Inflammatory macrophage (primary cell): ENCODE measurements at places on chromosomes 6 and 20.

DNA sequence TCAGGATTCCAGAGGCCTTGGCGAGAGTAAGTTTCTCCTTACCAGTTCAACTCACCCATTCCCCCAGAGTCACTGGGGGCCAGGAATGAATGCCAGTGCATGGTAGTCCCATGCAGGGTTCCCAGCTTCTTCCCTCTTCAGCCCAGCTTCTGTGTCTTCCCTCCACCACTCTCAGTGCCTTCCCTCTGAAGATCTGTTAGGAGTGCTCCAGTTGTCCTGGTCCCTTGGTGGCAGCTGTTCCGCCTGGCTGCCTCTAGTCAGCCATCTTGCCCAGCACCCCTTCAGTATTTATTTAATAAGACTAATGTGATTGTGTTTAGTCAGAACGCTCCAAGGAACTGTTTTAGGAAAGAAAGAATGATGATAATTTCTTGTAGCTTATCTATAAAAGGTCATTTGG, 23.1 kb downstream of the FIG4 start:
- no peak for DNase-seq

GRCh38 chr6:150683320-150683719, 83.6 kb downstream of the PLEKHG1 start:
- DNase-seq: peak; percentile 46

GRCh38 chr20:5039255-5039657, 37.9 kb upstream of the SLC23A2 start:
- DNase-seq: peak; percentile 61

DNA sequence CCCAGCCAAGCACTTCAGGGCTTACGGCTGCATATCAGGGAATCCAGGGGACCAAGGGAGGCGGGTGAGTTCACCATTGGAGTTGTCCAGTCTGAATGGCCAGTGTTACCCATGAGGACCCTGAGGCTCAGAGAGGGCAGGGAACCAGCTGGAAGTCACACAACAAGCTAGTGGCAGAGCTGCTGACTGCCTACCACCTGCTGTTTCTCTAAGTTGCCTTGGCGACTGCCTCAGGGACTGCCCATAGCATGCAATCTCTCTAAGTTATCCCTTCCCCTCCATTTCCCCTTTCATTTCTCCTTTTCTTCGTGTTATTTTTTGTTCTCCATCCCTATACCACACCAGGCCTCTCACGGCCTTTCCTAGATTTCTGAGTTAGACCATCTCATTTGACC, 71.8 kb upstream of the SIRPA start:
- peak; percentile 31 for DNase-seq

DNA sequence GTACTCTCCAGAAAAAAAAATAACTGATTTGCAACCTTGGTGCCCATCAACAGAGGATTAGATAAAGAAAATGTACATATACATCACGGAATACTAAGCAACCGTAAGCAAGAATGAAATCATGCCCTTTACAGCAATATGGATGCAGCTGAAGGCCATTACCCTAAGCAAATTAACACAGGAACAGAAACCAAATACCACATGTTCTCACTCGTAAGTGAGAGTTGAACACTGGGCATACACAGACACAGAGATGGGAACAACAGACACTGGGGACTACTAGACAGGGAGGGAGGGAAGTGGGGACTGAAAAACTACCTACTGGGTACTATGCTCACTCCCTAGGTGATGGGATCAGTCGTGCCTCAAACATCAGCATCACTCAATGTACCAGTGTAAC, 32.8 kb upstream of the CAP2 start:
- DNase-seq: no peak

DNA sequence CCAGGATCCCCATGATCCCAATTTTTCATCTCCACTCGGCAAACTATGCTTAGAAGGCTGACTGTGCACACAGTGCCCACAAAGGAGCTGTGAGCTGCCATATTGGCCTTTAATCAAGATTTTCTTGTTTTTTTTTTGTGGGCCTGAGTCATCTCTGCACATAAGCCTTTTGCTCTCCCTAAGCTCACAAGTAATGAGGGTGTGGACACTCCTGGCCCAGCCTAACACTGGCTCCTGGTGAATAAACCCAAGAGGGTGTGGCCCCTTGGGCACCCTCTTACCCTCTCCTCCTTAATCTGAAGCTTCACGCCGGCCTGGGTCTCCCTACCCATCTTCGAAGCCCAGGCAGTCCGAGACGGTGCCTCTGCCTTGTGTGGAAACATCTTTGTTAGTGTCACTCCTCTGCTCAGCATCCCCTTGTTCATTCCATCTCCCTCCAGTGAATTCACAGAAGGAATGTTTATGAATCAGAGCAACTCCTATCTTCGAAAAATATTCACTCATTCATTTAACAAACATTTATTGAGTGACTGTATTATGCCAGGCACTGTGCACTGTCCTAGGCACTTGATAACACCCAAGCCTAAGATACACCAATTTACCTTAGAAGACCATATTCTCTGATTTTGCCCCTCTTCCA, 22.2 kb upstream of the MRPS10 start:
- DNase-seq: no peak

- DNase-seq: no peak
Observed at GRCh38 chr20:32559205-32559752, 25.9 kb downstream of the NOL4L start.

- DNase-seq: no peak
Observed at GRCh38 chr6:162644153-162644552, 83.4 kb downstream of the PRKN start.

- peak; percentile 50 for DNase-seq
Observed at GRCh38 chr20:5557123-5557522, 193.1 kb upstream of the SHLD1 start.

- no peak for DNase-seq
Observed at GRCh38 chr6:10391799-10392198, 23.1 kb downstream of the TFAP2A start.

DNA sequence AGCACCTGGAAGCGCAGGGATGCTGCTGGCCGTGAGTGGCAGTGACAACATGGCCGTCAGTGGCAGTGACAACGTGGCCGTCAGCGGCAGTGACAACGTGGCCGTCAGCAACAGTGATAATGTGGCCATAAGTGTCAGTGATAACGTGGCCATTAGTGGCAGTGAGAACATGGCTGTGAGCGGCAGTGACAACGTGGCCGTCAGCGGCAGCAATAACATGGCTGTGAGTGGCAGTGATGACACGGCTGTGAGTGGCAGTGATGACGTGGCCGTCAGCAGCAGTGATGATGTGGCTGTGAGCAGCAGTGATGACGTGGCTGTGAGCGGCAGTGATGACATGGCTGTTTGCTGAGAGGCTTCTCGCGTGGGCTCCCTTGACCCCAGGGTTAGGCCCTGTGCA, 169.8 kb downstream of the ERMARD start:
- DNase-seq: no peak

DNA sequence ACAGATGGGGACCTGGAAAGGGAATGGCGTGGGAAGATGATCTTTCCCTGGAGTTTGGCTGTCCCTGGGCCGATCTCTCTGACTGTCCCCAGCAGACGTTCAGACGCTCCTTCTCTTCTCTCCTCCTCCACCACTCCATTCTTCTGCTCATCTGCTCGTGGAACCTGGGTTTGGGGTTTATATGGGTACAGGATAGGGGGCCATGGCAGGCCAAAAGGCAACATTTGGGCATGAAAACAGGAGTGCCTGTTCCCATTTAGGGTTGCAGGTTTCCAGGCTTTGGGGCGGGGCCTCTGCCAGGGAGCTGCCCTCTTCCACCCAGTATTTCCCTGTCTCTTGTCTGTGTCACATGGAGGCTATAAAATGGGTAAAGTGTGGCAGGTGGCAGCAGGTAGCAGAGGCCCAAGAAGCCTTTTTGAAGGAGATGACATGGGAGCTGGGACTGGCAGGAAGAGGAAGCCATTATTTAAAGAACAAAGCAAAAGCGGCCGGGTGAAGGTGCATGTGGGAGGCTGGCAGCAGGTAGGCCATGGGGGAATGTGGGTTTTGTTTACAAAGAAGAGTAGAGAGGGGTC, 203.7 kb downstream of the BMP7 start:
- DNase-seq: no peak

DNA sequence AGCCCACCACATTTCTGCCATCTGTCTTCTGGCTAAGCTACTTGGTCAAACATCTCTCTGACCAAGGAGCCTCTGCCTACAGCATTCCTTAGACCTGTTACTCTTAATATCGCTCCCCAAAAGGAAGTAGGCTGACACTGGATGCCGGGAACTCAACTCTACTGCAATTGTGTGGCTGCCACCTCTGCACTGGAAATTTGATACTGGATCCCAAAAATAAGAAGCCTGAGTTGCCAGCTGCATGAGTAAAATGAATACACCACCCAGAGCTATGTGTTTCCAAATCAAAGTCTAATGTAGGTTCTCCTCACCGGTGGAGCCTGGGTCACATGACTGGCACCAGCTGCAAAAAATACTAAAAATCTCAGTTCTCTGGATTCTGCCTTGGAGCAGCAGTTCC, 36.9 kb downstream of the UNC5CL start:
- no peak for DNase-seq

- no peak for DNase-seq
Observed at GRCh38 chr6:164195278-164195941, 780.9 kb downstream of the QKI start.

DNA sequence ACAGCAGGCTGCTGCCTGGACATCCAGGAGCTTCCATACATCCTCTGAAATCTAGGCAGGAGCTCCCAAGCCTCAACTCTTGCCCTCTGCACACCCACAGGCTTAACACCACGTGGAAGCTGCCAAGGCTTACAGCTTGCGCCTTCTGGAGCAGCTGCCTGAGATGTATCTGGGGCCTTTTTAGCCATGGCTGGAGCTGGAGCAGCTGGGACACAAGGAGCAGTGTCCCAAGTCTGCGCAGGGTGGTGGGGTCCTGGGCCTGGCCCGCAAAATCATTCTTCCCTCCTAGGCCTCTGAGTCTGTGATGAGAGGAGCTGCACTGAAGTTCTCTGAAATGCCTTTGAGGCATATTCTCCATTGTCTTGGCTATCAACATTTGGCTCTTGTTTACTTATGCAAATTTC, 255.0 kb downstream of the DLL1 start:
- DNase-seq: no peak
